ENCODE measurements at places on chromosomes 1 and 21.

GRCh38 chr1:20530306-20530705, 22.1 kb upstream of the FAM43B start:
- no peak for DNase-seq

DNA sequence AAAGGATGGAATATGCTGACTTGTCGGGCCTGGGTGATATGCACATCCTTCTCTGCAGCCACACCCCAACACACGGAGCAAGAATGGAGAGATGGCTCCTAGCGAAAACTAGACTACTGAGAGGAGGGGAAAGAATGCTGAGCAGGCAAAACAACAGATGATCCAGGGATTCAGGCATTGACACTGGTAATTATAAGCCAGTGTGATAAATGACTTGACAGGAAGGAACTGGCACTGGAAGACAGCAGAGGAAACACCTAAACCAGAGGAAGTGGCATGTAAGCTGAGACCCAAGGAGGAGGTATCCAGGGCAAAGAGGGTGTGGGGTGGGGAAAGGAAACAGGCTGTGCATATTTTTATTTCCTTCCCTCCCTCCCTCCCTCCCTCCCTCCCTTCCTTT, 31.7 kb upstream of the KHDRBS1 start:
- peak; percentile 60 for DNase-seq

GRCh38 chr1:25501235-25502058, 42.0 kb upstream of the LDLRAP1 start:
- peak; percentile 60 for DNase-seq

DNA sequence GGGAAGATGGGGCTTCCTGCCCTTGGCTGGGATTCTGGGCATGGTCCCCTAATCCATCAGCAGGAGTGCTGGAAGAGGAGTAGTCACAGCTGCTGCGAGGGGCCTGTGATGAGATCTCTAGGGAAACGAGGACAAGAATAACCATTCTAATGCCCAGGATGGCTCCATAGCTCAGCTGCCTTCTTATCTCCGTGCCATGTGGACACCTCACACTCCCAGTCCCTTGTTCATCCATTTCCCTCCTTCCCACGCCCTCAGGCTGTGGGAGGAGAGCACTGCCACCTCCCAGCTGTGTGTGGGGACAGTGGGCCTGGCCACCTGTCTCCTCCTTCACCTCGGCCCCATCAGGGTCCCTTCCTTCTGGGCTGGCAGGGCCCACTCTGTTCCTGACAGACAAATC, 16.1 kb upstream of the ETV3 start:
- no peak for DNase-seq

GRCh38 chr1:159866066-159866465, 3.6 kb upstream of the VSIG8 start:
- no peak for DNase-seq

DNA sequence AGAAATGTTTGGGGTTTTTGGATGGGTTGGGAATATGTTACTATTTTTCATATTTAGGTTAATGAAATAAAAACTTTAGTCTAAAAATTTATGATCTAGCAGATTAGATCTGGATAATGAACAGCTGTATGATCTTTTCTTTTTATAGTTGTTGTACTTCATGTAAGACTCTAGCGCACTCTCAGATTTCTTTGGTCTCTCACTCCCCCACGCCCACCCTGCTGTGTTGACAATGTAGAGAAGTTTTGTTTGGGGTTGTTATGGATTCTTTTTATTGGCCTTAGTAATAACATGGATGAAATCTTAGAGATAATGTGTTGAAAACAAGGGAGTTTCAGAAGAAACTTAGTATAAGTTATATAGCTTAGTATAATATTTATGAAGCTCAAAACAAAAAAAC, 5.5 kb downstream of the KLF18 start:
- no peak for DNase-seq

DNA sequence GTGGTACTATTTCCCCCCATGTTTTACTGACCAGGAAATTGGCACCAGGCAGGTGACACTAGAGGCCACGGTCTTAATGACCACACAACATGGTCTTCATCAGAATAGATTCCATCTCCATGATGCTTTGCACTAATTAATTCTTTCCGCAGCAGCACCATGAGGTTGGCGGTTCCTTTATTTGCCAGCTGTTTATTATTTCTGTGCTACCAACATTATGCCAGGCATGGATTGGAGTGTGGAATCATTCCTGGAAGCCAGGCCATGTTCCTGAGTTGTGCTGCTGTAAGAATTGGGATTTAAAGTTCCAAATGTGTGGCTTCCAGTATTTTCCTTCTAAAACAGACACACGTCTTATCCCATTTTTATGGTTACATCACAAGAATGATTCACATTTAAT, 107.8 kb downstream of the NFIA start:
- no peak for DNase-seq

- DNase-seq, result no peak
Measured at GRCh38 chr1:210260096-210260495, 27.5 kb downstream of the SERTAD4 start.

DNA sequence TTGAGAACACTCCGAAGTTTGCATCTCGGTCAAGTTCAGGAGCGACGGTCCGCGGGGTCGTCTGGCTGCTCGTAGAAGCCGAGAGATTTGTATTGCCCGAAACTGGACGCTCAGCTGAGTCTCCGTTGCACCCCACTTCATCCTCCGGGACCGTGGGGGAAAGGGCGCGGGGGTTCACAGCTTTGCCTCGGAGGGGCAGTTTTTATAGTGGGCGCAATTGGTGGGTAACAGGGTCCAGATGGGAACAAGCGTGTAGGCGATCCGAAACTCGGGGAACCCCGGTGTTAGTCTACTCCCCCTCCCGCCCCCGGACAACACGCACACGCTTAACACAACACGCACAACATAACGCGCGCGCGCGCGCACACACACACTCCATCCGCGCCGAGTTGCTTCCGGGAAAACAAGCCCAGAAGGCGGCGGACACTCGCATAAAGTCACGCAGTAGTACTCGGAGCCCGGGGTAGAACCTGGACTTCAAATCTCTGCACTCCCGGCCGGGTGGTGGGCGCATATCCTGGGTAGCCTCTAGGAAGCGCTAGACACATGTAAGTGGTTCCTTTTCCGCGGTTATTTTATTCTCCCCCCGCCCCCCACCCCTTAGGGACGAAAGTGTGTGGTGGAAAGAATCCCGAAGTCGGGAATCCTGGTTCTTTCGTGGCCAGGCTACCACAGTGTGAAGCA, 1.1 kb upstream of the JUN start:
- DNase-seq, result peak; percentile 81

GRCh38 chr1:210487021-210487420, 158.3 kb downstream of the HHAT start:
- DNase-seq, result no peak

DNA sequence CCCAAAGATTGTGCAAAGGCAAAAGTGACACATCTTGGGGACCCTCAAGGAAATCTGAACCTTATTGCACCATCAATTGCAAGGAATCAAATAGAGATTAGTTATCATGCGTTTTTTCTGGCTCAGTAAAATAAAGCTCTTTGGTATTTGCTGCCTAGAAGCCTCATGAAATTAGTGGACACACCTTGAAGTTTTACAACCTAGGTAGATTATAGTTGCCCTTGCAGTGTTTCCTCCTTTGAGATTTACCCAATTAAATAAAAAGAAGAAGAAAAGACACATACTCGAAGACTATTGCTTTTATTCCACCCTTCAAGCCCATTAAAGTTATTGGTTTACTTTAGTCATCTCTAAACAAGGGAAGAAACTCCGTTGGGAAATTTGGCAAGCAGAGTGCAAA, 70.0 kb downstream of the IL23R start:
- no peak for DNase-seq

- DNase-seq, result no peak
Measured at GRCh38 chr1:190478149-190479049, 735 bp upstream of the BRINP3 start.

DNA sequence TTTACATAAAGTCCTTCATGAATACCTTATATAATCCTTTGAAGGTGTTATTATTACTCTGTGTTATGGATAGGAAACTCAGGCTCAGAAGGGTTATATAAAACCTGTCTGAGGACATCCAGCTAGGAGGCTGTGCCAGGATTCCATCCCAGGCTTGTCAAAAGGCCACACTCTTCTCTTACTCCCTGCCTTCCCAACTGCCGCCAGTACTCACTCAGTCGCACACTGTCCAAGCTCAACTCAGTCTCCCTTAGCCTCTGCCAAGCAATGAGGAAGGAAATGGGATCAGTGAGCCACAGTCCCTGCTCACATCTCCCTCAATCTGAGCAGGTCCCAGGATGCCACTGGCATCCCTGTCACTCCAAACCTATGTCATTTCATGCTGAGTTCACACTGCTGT, 94.4 kb downstream of the NAV1 start:
- no peak for DNase-seq

- no peak for DNase-seq
Measured at GRCh38 chr1:59499943-59500569, 203.2 kb downstream of the FGGY start.

GRCh38 chr1:33022650-33023200, 14.0 kb downstream of the AK2 start:
- DNase-seq, result no peak

- no peak for DNase-seq
Measured at GRCh38 chr1:236982380-236982779, 21.9 kb downstream of the MT1HL1 start.

DNA sequence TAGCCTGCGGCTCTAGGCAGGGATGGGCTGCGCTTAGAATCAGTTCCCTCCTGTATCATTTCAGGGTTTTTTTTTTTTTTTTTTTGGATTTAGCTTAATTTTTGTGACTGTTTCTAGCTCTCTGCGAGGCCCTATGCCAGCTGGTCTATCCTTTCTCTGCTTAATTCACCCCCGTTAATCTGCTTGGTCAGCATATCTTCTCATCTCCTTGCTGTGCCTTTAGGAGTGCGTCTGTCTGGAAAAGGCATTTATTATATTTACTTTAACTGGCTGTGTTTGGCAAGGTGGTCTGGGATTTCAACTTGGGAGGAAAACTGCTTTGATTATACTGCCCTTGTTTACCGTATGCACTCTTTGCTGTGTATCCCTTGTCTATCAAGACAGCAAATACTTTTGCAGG, 184.8 kb upstream of the KIAA0040 start:
- no peak for DNase-seq

GRCh38 chr1:43947061-43947873, 517 bp downstream of the IPO13 start:
- DNase-seq, result peak; percentile 26

- DNase-seq, result no peak
Measured at GRCh38 chr1:214417545-214418210, 133.7 kb downstream of the PTPN14 start.

GRCh38 chr1:94302497-94302896, 65.1 kb upstream of the ARHGAP29 start:
- no peak for DNase-seq

- no peak for DNase-seq
Measured at GRCh38 chr1:113876176-113876575, 4.7 kb upstream of the PTPN22 start.

GRCh38 chr1:82628887-82629286, 828.2 kb downstream of the ADGRL2 start:
- no peak for DNase-seq

- DNase-seq, result no peak
Measured at GRCh38 chr1:168688644-168689326, 40.2 kb downstream of the DPT start.

- no peak for DNase-seq
Measured at GRCh38 chr1:65524931-65525265, 104.4 kb downstream of the LEPR start.

DNA sequence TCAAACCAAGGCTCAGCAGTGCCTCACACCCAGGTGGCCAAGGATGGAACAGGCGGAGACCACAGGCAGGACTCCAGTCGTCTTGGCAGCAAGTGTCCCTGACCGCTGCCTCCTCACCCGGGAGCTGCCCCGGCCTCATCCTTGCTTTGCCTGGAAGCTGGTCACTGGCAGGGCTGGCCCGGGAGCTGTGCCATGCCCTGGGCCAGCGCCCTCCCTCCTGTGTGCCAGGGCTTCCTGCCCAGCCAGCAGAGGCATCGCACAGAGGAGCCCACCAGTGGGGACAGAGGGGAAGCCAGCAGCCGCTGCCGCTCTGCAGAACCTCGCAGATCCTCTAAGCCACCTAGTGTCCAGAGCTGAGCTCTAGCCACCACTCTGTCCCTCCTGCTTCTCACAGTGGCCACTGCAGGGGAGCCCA, 7.8 kb downstream of the CASZ1 start:
- DNase-seq, result no peak

- DNase-seq, result no peak
Measured at GRCh38 chr1:91777196-91777595, 108.8 kb downstream of the TGFBR3 start.

DNA sequence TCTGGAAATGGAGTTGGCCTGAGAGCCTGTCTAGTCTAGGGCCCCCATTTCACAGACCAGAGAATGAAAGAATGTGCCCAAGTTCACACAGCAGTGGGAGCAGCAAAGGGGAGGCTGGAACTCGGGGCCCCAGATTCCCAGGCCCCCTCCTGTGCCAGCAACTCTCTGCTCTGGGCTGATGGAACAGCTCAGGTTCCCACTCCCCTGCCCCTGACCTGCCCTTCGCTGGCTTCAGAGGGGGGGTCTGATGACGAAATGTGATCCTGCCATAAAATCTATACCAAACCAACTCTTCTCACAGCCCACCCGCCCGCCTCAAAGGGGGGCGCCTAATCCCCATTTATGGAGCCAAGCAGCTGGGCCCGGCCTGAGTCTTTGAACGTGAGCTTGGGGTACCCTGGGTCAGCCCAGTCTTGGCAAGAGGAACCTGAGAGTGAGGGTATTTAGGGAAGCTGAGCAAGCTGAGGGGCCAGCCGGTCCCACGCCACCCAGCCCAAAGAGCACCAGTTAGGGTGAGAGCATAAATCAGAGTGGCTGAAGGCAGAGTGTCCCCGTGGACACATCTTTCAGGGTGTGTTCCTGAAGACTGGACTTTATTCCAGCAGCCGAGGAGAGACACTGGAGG, 65.0 kb downstream of the FOXD2 start:
- no peak for DNase-seq

DNA sequence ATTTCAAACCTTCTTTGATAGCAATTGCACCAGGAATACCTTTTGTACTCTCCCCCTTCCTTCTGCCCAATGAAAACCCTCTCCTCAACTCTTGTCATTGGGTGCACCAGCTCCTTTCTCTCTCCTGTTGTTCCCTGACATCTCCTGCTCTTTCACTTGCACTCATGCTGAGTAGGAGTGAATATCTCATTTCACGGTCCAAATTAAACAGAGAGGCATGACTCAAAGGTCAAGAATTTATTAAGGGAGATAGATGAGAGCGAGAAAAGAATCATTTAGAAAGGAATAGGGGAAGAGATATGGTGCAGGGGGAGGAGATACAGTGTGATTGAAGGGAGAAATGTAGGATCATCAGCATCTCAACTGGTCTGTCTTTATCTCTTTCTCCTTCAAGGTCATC, 22.1 kb downstream of the AIM2 start:
- DNase-seq, result no peak

DNA sequence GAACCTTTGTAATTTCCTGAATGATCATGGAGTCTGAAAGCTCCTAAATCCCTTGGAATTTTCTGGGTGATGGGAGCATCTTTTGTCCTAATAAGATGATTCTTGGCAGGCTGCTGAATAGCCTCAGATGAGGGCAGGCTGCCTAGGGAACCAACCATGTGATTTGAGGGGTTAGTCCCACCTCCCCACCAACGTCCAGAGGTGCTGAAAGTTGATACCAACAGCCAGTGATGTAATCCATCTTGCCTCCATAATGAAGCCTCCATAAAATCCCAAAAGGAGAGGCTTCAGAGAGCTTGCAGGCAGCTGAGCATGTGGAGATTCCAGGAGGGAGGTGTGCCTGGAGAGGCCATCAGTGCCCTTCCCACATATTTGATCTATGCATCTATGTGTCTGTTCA, 43.7 kb downstream of the GTF2B start:
- no peak for DNase-seq

All from activated naive CD4-positive, alpha-beta T cell treated with anti-CD3 and anti-CD28 coated beads for 36 hours (primary cell).